ENCODE measurements at places on chromosomes 5 and 9.

GRCh38 chr5:176192094-176192721, 46.0 kb upstream of the SIMC1 start:
- H3K36me3 ChIP-seq: no peaks in the 10 kb centered on the region
- peaks cover 9% of the 10 kb centered on the region for H3K27me3 ChIP-seq
- DNase-seq: no peak
- no peak overlapping the region for H3K4me3 ChIP-seq
- peaks cover 3% of the 10 kb centered on the region for H3K4me1 ChIP-seq

DNA sequence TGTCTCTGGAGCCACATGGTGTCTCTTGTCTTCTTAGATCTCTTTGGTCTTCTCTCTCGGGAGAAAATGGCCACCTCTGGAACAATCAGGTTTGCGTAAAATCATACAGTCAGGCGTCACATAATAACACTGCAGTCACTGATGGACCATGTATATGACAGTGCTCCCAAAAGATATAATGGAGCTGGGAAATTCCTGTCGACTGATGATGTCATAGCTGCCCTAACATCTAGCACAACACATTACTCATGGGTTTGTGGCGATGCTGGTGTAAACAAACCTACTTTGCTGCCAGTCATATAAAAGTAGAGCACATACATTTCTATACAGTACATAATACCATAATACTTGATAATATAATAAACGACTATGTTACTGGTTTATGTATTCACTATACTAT, 30.1 kb upstream of the RAI14 start:
- peaks cover 5% of the 10 kb centered on the region for H3K4me1 ChIP-seq
- DNase-seq: no peak
- H3K27ac ChIP-seq: no peak overlapping the region
- no peaks in the 10 kb centered on the region for H3K36me3 ChIP-seq

GRCh38 chr5:163387589-163388343, 49.6 kb upstream of the CCNG1 start:
- no peak overlapping the region for H3K27ac ChIP-seq
- no peak for DNase-seq
- H3K36me3 ChIP-seq: no peaks in the 10 kb centered on the region
- no peak overlapping the region for H3K4me3 ChIP-seq
- no peaks in the 10 kb centered on the region for H3K4me1 ChIP-seq

DNA sequence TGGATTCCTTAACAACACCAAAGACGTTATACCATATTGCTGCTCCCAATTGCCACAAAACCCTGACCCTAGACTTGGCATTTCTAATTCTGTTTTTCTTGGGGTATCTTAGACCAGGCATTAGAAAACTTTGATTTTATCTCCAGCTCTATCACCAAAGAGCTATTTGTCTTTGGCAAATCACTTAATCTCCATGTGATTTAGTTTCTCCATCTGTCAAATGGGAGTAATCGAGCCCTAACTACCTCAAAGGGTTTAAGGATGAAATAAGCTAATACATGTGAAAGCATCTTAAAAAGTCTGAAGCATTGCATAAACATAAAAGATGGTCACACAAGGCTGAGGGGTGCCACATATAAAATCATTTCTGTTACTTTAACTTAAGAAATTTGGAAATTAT, 60.6 kb downstream of the FYB1 start:
- DNase-seq: no peak
- H3K4me1 ChIP-seq: peaks cover 52% of the 10 kb centered on the region
- peaks cover 35% of the 10 kb centered on the region for H3K36me3 ChIP-seq
- no peaks in the 10 kb centered on the region for H3K27me3 ChIP-seq

DNA sequence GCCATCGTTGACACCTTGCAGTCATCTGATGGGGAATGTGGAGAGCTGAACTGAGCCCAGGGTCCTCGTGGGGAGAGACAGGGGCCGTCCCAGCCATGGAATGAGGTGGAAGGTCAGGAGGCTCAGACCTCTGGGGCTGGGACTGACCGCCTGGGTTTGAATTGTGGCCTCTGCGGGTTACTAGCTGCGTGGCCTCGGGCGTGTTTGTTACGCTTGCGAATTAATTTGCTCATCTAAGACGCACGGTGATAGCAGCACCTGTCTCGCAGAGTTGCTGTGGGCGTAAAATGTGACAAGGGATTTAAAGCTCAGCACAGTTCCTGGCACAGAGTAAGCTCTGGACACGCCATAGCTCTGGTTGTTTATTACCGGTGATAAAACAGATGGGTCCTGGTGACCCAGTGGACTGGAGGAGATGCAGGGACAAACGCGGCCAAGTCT, 19.4 kb upstream of the DAB2IP start:
- H3K4me1 ChIP-seq: peaks cover 3% of the 10 kb centered on the region
- DNase-seq: no peak
- no peak overlapping the region for H3K27ac ChIP-seq

DNA sequence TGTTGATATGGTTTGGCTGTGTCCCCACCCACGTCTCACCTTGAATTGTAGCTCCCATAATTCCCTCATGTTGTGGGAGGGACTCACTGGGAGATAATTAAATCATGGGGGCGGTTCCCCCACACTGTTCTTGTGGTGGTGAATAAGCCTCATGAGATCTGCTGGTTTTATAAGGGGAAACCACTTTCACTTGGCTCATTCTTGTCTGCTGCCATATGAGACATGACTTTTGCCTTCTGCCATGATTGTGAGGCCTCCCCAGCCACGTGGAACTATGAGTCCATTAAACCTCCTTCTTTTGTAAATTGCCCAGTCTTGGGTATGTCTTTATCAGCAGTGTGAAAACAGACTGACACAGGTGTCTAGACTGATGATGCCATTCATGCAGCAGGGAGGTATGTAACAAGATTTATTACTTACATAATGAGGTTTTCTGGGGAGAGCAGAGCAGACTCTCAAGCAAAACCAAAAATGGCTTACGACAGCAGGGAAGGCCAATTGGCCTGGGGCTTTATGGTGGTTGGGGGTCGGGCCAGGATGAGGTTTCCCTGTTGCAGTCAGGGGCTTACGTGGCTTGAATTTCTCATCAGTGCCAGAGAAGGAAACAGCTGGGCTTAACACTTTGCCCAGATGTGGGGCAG, 9.5 kb upstream of the COMMD10 start:
- no peaks in the 10 kb centered on the region for H3K36me3 ChIP-seq
- H3K27me3 ChIP-seq: peaks cover 18% of the 10 kb centered on the region
- no peak overlapping the region for H3K4me3 ChIP-seq
- peaks cover 20% of the 10 kb centered on the region for H3K4me1 ChIP-seq
- DNase-seq: no peak

DNA sequence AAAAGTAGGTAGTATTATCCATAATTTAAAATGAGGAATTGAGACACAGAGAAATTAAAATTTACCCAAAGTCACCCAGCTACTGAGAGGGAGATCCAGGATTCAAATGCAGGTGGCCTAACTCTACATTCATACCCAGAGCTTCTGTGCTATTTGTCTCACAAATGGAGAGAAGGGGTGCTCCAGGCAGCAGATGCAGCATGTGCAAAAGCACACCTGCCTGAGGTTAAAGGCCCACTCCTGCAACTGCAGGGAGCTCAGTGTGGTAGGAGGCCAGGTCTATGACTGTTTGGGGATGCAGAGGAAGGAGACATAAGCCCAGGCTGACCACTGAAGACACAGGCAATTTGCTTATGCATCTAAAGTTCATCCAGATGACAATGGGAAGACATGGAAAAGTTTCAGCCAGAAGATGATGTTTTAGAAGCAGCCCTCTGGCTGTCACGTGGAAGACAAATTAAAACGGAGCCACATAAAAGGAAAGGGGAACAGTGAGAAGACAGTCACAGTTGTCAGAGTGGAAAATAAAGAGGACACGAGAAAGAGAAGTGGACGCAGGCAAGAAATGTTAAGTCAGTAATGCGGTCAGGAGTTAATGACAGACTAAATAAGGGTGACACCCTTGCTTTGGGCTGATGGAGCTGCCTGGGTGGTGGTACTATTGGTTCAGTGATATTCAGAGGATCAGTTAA, 214.7 kb downstream of the EBF1 start:
- H3K36me3 ChIP-seq: no peaks in the 10 kb centered on the region
- no peak for DNase-seq
- H3K4me1 ChIP-seq: peaks cover 7% of the 10 kb centered on the region
- no peak overlapping the region for H3K4me3 ChIP-seq
- peaks cover 1% of the 10 kb centered on the region for H3K27me3 ChIP-seq
- H3K27ac ChIP-seq: no peak overlapping the region

GRCh38 chr9:76365028-76365427, 29.2 kb downstream of the RFK start:
- H3K4me3 ChIP-seq: no peak overlapping the region
- H3K27ac ChIP-seq: no peak overlapping the region
- no peaks in the 10 kb centered on the region for H3K36me3 ChIP-seq
- no peaks in the 10 kb centered on the region for H3K4me1 ChIP-seq

GRCh38 chr5:128870923-128871322, 94.4 kb upstream of the SLC27A6 start:
- no peak overlapping the region for H3K27ac ChIP-seq
- DNase-seq: no peak
- no peak overlapping the region for H3K4me3 ChIP-seq
- no peaks in the 10 kb centered on the region for H3K4me1 ChIP-seq
- no peaks in the 10 kb centered on the region for H3K27me3 ChIP-seq

- no peaks in the 10 kb centered on the region for H3K27me3 ChIP-seq
- no peak for DNase-seq
- H3K4me3 ChIP-seq: no peak overlapping the region
- H3K27ac ChIP-seq: no peak overlapping the region
These were observed 1.2 kb upstream of the AJM1 start for GRCh38 chr9:136840877-136841645.

- H3K4me1 ChIP-seq: no peaks in the 10 kb centered on the region
- no peak for DNase-seq
- H3K27ac ChIP-seq: no peak overlapping the region
- no peak overlapping the region for H3K4me3 ChIP-seq
- no peaks in the 10 kb centered on the region for H3K27me3 ChIP-seq
These were observed 190.5 kb downstream of the IRX1 start for GRCh38 chr5:3786165-3786564.

GRCh38 chr5:158413122-158413680, 554.3 kb upstream of the CLINT1 start:
- H3K27me3 ChIP-seq: peaks cover 6% of the 10 kb centered on the region
- no peaks in the 10 kb centered on the region for H3K4me1 ChIP-seq
- H3K36me3 ChIP-seq: no peaks in the 10 kb centered on the region

DNA sequence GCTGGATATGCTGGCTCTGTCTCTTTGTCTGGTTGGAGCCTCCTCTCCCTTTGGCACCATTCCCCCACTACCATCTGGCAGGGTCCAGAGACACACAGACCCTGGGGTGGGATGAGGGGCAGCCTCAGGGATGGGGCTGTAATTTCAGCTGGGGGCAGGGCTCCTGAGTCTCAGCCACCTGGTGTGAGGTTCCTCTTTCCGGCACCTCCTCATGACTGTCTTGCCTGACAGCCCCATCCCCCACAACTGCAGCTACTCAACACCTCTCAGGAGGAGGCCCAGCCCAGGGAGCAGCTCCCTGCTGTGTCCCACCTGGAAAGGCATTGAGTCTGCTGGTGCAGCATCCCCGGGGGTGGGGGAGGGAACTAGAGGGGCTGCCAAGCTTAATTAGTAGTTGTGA, 11.7 kb upstream of the RPS14 start:
- DNase-seq: no peak
- H3K27ac ChIP-seq: no peak overlapping the region
- no peaks in the 10 kb centered on the region for H3K36me3 ChIP-seq
- H3K4me3 ChIP-seq: no peak overlapping the region
- H3K4me1 ChIP-seq: peaks cover 16% of the 10 kb centered on the region

GRCh38 chr5:107464876-107465275, 205.9 kb downstream of the EFNA5 start:
- H3K4me3 ChIP-seq: no peak overlapping the region
- H3K36me3 ChIP-seq: no peaks in the 10 kb centered on the region
- H3K4me1 ChIP-seq: peaks cover 11% of the 10 kb centered on the region
- no peak for DNase-seq
- H3K27me3 ChIP-seq: peaks cover 13% of the 10 kb centered on the region

- H3K36me3 ChIP-seq: no peaks in the 10 kb centered on the region
- DNase-seq: no peak
- no peak overlapping the region for H3K27ac ChIP-seq
- H3K4me1 ChIP-seq: peaks cover 3% of the 10 kb centered on the region
- no peak overlapping the region for H3K4me3 ChIP-seq
These were observed 1.6 kb downstream of the AIF1L start for GRCh38 chr9:131097948-131098278.

DNA sequence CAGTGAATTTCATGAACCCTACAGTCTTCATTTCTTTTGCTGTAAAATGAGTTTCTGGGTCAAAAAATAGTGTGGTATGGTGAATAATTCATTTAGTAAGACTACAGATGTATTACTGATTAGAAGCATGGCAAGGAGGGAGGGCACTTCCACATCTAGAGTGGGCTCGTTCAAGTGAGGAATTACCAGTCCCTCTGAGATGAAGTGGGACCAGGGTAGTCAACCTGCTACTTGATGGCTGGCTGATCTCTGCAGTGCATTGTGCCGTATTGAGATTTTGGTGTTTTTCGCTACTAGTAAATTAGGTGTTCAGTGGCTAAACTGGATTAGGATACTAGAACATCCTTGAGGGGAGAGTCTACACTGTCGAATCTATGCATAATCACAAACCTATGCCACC, 10.8 kb downstream of the CDC37L1 start:
- no peak overlapping the region for H3K4me3 ChIP-seq
- no peak overlapping the region for H3K27ac ChIP-seq
- peaks cover 22% of the 10 kb centered on the region for H3K4me1 ChIP-seq
- no peak for DNase-seq
- H3K27me3 ChIP-seq: no peaks in the 10 kb centered on the region

- H3K4me1 ChIP-seq: no peaks in the 10 kb centered on the region
- H3K4me3 ChIP-seq: no peak overlapping the region
- H3K27me3 ChIP-seq: no peaks in the 10 kb centered on the region
- H3K27ac ChIP-seq: no peak overlapping the region
These were observed 185.7 kb downstream of the ADAMTS6 start for GRCh38 chr5:65296067-65296466.

DNA sequence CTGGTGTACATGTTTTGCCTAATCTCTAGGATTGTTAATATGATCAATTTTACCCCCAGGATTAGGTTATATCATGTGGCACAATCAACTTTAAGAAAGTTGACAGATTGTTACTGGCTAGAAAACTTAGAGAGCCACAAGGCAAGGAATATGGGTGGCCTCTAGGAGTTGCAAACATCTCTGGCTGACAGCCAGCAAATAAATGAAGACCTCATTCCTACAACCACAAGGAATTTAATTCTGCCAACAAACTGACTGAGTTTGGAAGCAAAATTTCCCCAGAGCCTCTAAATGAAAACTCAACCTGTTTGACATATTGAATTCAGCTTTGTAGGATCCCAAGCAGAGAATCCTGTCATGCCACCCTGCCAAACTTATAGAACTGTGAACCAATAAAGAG, 196.4 kb upstream of the PTGER4 start:
- H3K27ac ChIP-seq: no peak overlapping the region
- H3K36me3 ChIP-seq: no peaks in the 10 kb centered on the region
- H3K27me3 ChIP-seq: no peaks in the 10 kb centered on the region
- DNase-seq: no peak

DNA sequence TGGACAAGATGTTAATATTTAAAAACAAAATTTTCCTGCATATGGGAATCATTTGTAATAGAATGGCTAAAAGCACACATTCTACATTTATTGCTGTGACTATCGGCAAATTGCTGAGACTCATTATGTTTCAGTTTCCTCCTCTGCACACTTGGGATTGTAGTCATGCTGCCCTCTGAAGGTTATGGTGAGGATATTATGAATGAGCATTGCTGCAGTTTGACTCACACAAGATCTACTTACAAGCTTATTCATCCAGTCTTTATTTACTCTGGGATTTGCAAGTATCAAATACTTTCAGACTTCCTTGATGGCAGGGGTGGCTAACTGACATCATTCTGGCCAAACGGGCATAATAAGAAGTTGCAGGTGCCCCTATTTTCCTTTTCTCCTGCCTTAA, 9.5 kb upstream of the NFIL3 start:
- peaks cover 12% of the 10 kb centered on the region for H3K27me3 ChIP-seq
- no peak for DNase-seq
- no peak overlapping the region for H3K27ac ChIP-seq
- no peaks in the 10 kb centered on the region for H3K36me3 ChIP-seq
- peaks cover 18% of the 10 kb centered on the region for H3K4me1 ChIP-seq
